ENCODE measurements at places on chromosomes 3 and 15.

DNA sequence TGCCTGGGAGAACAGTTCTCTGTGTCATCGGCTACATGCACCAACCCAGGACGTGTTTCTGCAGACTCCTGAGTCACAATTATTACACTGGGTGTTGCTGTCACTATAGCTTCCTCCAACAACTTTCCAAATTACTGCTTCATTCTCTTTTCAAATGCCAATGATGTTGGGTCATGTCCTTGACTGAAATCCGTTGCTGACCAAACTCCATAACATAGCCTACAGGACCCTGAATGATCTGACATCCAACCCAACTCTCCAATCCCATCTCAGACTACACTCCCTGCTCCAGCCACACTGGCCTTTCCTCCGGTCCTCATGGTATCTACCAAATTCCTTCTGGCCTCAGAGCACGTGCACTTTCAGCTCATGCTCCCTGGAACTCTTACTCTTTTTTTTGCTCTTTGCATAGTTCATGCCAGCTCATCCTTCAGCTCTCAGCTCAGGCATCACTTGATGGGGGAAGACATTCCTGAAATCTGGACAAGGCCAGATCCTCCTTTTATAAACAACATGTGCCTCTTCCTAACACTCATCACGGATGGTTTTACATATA is 108.8 kb upstream of the PTPRG start:
- no peak for DNase-seq

- no peak for DNase-seq
Observed at GRCh38 chr3:59578129-59578528, 528.3 kb upstream of the CFAP20DC start.

GRCh38 chr3:196169836-196170240 is 41.4 kb downstream of the ZDHHC19 start:
- DNase-seq, result no peak

DNA sequence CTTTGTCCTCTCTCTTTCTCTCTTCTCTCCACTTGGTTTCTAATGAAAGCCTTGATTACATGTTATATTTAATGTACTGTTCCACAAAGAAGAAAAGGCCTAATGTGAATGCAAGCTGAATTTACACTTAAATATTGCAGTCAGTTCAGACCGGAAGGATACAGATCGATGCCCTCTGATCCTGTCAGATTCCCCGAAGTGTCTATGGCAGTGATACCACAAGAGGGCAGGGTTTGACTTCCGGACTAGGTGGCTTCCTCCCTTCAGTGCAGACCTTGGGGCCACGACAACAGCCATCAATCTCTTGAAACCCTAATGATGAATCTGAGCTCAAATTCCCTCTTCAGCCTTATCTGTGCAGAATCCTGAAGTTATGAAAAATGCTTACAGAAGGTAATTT is 29.5 kb downstream of the AGTR1 start:
- DNase-seq, result no peak

DNA sequence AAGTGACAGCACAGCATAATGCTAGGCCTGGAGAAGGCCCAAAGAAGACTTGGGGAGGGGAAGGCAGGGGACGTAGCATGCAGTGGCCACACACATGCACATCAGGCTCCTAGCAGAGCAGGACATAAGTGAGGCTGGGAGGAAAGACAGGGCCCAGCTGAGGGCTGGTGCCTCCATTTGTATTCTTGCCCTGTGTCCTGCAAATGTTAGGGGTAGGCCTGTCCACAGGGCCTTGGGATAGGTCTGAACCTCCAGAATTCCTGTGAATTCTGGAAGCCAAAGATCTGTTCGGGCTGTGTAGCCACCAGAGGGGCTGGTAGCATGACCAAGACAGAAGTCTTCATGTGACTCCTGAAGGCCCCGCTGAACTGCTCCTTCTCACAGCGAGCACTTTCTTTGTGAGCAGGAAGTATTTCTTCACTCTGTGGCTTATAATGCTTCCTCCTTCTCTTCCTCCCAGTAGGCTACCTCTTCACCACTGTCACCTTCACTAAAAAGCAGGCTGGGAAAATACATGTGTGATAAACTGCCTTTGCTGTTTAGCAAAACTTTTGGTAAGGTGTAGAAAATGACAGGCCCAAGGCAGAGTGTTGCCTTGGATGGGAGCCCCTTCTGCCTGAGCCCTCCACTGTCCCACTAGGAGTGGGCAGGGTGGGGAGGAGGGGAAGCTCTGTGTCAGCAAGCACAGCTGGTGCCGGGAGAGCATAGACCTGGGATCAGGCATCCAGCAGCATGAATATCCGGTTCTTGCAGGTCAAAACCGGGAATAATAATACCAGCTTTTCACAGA is 8.4 kb downstream of the CERS3 start:
- DNase-seq, result no peak

DNA sequence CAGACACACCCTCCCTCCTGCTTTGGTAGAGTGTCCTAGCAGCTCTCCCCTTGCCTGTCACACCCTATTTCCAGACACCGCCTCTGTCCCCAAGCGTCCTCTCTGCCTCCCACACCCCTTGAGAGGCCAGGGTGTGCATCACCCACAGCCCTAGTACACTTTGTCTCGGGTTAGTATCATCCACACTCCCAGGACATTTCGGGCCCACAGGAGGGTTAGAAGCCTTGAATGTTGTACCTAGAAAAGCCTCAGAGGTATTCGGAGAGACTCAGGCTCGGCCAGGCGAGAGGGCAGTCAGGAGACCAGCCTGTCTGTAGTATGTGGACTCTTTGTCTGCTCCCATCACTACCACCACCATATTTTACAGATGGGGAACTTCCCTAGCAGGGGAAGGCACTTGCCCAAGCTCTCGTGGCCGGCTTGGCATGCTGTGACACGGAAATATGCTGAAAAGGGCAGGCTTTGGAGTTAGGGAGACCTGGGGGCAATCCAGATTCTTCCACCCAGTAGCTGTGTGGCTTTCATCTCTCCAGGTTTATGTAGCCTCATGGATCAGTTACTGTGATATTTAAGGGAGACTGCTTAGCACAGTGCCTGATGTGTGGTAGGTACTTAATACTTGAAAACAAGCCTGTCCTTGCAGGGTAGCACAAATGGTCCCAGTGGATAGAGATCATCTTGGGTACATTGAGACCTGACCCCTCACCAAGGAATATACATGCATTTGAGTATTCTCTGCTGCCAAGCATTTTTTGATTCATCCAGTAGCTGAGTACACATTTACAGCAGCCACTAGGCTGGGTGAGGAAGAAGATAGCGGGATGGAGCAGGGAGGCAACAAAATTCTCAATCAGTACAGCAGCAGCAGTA is 1.4 kb downstream of the TMEM43 start:
- no peak for DNase-seq

DNA sequence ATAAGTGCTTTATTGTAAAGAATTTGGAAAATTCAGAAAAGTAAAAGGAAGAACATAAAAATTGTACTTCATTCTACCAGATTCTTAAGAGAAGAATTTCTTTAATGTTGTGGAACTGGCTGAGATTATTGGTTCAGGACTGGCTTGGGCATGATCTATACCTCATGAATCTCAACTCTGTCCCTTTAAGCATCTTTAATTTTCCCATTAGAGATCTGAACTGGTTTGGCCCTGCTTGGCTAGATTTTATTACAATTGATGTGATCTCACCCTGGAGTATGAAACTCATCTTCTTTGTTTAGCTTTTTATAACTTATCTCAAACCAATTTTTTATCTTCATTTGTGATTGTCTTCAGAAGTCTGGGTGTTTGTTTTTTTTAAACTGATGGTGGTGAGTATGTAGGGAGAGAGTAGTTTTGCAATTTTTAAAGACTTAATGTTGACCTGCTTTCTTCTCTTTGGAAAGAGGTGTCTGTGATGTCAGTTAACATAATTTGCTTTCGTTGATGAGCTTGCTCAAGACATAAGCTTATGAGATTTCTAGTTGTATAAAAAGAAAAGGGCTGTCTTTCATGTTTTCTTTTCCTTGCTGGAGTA is 61.9 kb downstream of the ZNF609 start:
- no peak for DNase-seq

GRCh38 chr3:18635215-18635614 is 210.1 kb upstream of the SATB1 start:
- no peak for DNase-seq

GRCh38 chr3:196650740-196651311 is 11.3 kb downstream of the NRROS start:
- DNase-seq, result no peak

- DNase-seq, result no peak
Observed at GRCh38 chr3:134364061-134364935, 9.9 kb downstream of the AMOTL2 start.

DNA sequence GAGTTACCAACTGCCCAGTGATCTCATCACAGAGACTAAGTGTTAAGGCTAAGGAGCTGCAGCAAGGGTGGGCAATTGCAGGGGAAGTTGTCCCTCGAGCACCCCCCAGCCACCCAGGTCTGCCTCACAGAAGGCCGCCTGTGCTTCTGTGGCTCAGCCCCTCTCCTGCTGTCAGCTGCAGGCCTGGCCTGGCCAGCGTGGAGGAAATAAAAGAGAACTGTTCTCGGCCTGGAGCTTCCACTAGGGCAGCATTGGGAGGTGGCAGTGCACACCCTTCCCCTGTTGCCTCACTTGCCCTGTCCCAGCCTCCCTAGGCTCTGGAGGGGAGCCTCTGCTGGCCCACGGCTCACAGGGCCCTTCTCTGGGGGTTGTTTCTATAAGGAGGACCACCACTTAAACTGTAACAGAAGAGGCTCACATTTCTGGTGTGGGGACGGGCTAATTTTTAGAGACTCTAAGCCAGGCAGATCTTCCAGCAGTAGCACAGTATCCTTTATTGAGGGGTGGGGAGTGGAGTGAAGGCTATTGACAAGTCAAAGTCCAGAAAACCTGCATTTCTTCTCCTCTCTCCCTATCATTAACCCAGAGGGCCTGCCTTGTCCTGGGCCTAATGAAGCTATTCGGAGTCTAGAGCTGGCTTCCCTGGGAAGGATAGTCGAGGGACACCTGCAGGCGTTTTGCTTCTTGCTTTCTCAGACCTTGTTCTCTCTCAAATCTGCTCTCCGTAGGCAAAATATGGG is 75.6 kb upstream of the ADPGK start:
- DNase-seq, result no peak

GRCh38 chr3:135352213-135352612 is 557.2 kb downstream of the EPHB1 start:
- DNase-seq, result no peak

All from activated CD8-positive, alpha-beta memory T cell treated with anti-CD3 and anti-CD28 coated beads for 4 hours (primary cell).